ENCODE measurements at places on chromosomes 4 and X.

DNA sequence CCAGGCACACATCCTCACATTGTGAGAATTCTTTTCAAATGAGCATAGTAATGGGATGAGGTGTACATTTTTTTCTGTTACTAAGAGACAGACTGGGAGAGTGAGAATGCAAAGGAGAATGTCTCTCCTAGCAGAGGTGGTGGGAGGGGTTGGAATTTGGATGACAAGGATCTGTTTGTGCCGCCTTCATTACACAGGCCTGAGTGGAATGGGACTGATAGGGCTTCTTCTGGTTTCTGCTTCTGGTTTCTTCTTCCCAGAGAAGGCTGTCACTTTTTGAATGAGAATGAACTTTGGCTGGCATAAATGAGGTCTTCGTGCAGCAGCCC, 55.4 kb downstream of the C4orf51 start:
- no peak for DNase-seq

DNA sequence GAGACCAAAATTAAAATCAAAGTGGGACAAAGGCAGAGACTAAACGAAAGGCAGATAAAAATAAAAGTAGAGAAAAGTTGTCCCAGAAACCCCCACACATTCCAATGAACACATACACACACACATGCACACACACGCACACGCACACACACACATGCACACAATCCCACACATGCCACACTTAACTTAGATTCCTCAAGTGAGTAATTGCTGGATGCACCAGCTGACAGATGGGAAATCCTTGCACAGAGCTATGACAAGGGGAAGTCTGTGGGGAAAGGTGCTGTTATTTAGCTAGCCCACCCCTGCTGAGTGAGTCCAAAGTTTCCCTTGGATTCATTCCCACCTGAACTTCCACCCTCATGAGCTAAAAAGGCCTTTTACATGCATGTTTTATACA, 233.9 kb downstream of the RAB28 start:
- no peak for DNase-seq

- DNase-seq: no peak
Measured at GRCh38 chr4:86565651-86566050, 28.5 kb upstream of the PTPN13 start.

DNA sequence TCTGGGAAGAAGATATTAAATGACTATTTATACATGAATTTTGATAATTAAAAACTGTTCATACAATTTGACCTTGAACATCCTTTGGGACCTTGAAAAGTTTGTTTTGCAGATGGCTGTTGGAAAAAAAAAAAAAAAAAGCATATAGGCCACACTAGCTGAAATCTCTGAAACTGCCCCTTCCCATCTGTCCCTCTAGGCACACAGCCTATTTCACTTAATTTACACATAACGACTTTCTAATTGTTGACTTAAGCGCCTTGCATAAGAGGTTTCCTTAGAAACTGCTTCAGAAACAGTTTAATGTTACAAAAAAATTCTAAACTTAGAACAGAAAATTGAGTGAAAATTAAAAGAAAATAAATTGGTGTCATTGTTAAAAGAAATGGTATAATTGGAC, 131.0 kb downstream of the COX18 start:
- DNase-seq: no peak

GRCh38 chr4:25823632-25824031, 39.2 kb downstream of the SEL1L3 start:
- no peak for DNase-seq

DNA sequence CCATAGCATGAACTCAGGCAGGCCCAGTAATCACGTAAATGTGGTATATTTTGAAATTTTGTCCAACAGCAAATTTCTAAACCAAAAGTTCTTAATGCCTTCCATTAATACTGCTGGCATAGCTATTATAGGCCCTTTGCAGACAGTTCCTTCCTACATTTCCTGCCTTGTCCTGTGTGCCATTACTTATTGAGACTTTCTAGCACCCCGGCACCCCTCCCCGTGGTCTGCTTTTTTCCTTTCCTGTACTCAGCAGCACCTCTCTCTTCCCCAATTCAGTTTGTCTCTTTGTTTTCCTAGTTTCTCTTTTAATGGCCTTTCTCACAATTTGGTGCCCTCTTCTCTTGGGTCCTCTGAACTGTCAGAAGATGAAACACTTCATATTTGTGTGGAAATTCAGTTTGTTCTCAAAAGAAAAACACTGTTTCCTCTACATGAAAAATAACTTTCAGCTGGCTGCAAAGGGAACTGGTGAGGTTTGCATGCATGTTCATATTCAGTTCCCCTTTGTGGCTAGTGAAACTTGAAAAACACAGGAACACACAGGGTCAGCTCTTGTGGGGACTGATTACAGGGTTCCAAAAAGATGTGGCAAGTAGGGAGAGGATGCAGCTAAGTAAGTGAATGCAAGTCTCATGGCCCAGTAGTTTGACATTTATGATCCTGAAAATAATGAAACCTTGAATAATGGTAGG, 17.1 kb downstream of the GPR34 start:
- no peak for DNase-seq

DNA sequence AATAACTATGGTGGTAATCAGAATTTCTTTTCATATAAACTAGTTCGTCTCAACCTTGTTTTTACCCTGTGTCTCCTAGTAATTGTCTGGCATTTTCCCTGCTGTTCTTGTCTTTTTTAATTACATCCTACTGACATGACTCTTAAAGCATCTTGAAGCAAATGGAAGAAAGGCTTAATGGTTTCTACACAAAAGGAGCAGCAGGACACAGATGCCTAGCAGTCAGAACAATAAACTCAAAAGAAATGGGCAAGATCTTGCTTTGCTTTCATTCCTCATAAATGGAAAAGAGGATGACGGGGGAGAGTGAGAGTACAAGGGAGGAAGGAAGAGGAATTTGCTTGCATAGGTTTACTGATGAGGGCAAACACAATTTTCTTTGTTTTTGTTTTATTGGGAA, 293.2 kb upstream of the EMCN start:
- no peak for DNase-seq

- DNase-seq: no peak
Measured at GRCh38 chr4:186078981-186079638, 10.2 kb downstream of the TLR3 start.

DNA sequence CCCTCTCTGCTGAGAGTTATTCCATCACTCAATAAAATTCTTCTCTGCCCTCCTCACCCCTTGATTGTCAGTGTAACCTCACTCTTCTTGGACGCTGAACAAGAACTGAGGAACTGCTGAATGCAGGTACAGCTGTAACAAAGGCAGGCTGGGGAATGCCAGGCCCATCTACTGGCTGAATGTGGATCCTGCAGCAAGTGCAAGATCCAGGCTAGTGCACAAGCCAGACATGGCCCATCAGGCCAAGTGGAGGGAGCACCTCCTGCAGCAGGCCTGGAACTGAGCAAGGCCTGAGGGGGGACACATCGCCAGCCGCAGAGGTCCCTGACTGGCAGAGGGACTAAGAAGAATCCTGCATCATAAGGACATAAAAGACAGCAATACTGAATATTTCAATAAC, 411.8 kb upstream of the PCDH10 start:
- no peak for DNase-seq

Data from HuH-7 (cell line).